Effector memory CD8-positive, alpha-beta T cell (primary cell): ENCODE measurements at places on chromosomes 11 and 22.
A peak's percentile ranks its signal among the peaks of the same experiment; 100 is the strongest.

GRCh38 chr11:73003088-73003487, 139.0 kb downstream of the FCHSD2 start:
- DNase-seq = no peak

DNA sequence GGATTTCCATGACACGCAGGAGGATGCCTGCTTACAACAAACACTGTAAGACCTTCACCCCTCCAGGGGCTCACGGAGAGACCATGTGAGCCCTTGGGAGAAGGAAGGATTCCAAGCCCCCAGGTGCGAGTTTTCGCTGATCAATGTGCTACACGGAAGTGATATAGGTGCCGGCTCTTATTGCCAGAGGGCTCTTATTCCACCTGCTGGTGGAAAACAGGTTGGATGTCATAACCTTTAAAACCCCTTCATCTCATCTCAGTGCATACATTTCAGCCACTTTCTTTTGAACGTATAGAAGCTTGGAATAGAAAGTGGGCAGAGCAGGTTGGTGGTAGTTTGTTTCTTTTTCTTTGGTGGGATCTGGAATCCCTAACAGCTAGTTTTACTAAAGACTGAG, 25.8 kb downstream of the LAYN start:
- DNase-seq = no peak

- DNase-seq = no peak
These were observed 228.2 kb upstream of the DDI1 start for GRCh38 chr11:103808252-103808651.

- no peak for DNase-seq
These were observed 74.5 kb downstream of the FAM76B start for GRCh38 chr11:95714843-95715776.

DNA sequence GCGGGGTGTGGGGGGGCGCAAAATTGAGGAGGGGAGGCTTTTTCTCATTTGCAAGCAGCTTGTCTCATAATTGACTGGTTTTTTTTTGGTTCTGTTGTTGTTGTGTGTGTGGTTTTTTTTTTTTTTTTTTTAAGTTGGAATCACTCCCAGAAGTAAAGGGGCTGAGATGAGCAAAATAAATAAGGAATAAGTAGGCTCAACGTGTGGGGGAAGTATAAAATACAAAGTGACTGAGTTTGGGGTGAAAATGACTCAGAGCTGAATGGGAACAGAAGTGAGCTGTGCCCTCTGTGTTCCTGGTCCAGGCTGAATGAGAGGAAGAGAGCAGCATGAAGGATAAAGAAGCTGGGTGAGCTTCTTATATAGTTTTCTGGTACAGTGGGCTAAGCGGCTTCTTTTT, 90.0 kb downstream of the GRIK4 start:
- DNase-seq = no peak

GRCh38 chr11:83249972-83250593, 36.1 kb downstream of the CCDC90B start:
- no peak for DNase-seq

DNA sequence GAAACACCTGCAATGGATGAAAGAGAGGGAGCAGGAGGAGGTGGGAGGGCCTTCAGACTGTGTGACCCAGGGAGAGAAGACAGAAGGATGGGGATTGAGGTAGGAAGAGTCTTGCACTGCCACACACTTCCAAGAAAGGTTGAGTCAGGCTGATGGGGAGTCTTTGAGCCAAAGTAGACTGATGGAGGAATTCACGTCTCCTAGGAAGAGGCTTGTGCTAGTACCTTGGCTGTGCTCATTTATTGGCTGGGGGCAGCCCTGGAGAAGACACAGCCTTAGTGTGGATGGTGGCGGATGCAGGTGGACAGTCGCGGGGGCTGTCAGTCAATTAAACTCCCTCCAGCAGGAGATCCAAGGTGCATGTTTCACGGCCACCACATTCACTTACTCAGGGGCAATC, 16.2 kb upstream of the ACCSL start:
- no peak for DNase-seq

- DNase-seq = no peak
These were observed 48.2 kb upstream of the CHST1 start for GRCh38 chr11:45713573-45713972.

DNA sequence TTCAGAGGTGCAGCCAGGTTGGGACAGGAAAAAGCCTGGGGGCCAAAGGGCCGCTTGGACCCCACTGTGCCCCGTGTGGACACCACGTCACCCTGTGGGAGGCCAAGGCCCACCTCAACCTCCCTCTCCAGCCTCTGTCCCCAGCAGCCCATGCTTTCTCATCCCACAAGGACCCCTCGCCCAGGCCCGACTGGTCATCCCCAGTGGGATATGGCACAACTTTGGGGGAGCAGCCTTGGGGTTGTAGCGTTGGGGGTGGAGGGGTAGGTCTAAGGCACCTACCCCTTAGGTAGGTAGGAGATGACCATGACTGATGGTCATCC, 44.0 kb downstream of the IGF2 start:
- no peak for DNase-seq

GRCh38 chr11:110711448-110711775, 825 bp downstream of the ARHGAP20 start:
- DNase-seq = no peak

DNA sequence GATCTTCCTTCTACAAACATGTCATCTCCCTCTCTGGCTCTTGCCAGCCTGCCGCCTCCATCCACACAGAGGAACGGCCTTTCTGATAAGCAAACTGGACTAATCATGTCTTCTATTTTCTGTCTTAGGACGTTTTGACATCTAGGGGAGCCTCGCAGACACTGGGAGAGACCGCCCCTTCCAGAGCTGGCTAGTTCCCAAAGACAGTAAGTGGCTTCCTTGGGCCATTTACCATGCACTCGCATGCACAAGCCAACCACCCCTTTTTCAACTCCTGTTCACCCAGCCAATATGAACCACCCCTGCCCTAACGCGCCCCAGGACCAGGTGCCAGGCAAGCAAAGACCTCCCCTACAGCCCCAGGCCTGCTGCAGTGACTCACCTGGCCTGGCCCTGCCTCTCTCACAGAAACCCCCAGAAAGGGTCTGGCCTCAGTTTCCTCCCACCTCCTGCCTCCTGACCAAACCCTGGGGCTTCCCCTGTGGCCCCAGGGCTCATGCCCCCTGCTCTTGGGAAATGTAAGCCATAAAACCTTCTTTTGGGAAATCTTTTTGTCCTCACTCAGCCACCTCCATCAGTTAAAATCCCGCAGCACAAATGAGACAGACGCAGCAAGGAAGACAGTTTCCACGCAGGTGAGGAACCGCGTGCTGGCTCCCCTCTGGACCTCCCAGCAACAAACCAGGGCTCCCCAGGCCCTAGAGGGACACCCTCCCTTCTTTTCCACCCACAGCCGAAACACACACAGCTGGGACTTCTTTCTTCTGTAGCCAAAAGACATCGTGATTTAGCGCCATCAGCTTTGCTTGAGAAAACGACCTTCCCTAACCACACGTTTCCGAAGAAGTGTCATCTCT, 38.5 kb downstream of the SHANK2 start:
- no peak for DNase-seq

- no peak for DNase-seq
These were observed at the start of gene HBB for GRCh38 chr11:5226732-5227310. TSS of gene HBB (minus strand) at chr11:5227071. CDS start at chr11:5227021, 50 bp downstream.

DNA sequence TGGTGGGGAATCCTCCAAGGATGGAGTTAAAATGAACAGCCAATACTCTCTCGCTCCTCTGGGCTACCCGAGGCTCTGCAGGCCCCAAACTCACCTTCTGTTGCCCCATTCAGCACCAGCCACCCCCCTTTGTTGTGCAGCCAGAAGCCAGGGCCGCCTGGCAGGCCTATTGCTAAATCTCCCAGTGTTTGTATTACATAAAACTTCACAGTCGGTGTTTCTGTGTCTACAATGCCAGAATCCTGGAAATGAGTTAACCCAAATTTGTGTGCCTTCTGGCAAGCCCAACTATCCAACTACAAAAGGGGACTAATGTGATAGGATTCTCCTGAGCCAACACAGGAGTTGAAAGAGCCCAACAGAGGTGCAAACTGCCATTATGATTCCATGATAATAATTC, 9.3 kb downstream of the KCNJ5 start:
- no peak for DNase-seq

DNA sequence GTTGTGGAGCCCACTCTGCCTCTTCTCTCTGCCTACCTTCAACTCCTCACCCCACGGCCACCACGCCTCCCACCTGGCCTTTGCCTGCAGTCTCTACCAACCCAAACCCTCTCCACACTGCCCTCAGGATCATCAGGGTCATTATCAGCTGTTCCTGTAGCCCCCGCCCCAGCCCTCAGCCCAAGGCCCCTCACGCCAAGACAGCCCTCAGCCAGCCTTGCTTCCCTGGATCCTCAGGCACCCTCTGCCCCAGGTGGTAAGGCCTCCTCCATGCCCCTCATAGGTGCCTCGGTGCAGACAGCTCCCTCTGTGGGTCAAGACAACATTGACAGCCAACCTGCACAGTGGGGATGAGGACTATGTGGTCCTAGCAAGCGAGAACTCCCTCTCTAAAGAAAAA, 1.7 kb downstream of the SBF1 start:
- peak; percentile 38 for DNase-seq

GRCh38 chr11:111718436-111718835, 47.8 kb downstream of the PPP2R1B start:
- no peak for DNase-seq

- DNase-seq = no peak
These were observed 13.2 kb downstream of the DCUN1D5 start for GRCh38 chr11:103078710-103079109.

GRCh38 chr11:10322830-10323792, 18.2 kb downstream of the ADM start:
- no peak for DNase-seq

- DNase-seq = no peak
These were observed 5.8 kb downstream of the OR5AK2 start for GRCh38 chr11:56994532-56994931.

DNA sequence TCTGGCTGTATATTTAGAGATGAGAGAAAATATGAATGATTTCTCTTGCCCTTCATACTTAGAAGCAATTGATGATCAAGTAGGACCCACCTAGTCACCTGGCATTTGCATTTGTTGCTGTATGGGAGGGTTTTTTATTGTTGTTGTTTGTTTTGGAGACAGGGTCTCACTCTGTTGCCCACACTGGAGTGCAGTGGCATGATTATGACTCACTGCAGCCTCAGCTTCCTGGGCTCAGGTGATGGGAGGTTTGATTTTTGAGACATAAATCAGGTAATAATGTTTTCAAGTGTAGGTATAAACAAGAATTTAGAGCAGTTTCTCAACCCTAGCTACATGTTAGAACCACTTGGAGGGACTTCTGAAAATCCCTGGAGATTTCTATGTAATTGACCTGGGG, 63.0 kb downstream of the TNRC6B start:
- DNase-seq = no peak

GRCh38 chr11:119865661-119866156, 136.7 kb upstream of the NECTIN1 start:
- no peak for DNase-seq

DNA sequence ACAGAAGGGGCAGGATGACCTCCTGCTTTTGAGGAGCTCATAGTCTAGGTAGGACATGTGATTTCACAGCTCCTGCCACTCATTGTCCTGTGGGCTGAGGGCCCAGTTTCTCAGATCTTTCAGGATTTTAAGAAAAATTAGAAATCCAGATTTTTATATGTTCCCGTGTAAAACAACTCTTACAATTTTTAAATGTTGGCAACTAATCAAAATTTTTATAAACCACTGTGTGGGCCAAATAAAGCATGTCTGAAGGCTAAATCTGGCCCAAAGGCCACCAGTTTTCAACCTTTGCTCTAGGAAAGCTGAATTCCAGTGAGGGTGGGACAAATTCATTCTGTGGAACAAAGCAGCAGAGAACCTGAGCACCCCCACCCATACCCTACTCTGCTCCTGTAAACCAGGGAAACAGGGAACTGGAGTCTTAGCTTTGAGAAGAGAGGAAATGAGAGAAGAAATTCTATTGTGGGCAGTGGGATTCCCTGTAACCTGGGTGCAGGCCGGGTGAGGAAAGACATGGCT, 20.6 kb downstream of the LRRC32 start:
- no peak for DNase-seq

GRCh38 chr22:26401726-26402125, 27.3 kb upstream of the ASPHD2 start:
- DNase-seq = no peak

DNA sequence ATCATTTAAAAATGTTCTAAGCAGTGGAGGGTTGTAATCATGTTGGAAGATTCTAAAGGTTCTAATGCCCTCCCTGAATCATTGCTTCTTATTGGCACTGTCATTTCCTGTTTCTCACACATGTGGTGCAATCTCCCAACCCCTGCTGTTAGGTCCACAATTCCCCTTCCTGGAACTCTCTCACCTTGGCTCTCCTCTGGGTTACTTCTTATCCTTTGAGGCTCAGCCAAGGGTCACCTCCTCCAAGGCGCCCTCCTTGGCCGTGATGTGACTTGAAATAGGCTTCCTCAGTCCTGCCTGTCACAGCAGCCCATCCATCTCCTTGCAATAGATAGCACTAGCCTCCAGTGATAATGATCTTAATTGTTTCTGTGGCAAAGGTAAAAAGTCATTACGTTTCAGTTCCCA, 149.8 kb downstream of the TTC17 start:
- DNase-seq = no peak

DNA sequence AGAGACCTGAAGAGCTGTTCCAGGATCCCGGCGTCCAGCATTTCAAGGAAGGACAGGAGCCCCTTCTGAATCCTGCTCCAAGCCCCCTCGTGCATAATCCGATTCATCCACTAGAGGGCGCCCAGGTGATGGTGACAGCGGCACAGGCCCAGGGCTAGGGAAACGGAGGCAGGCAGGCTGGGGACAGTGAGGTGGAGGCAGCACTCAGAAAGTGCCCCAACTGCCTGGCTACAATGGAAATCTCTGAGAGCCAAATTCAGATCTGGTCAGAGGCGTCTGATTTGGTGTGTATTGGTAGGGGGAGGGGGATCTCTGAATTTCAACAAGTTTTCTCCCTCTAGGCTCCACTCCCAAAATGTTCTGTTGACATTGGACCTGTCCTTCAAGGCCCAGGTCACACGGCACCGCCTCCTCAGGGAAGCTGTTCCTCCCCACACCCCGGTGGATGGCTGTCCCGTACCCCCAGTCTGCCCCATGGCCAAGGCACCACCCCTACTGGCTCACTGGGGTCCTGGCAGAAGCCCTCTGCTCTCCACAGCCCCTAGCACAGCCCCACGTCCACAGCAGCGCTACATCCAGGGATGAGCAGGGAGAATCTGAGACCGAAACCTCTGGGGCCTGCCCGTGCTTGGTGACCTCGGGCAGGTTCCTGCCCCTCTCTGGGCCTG, 142.9 kb downstream of the CRYBB2 start:
- DNase-seq = peak; percentile 63

- no peak for DNase-seq
These were observed 526.6 kb upstream of the CADM1 start for GRCh38 chr11:116030697-116031331.

DNA sequence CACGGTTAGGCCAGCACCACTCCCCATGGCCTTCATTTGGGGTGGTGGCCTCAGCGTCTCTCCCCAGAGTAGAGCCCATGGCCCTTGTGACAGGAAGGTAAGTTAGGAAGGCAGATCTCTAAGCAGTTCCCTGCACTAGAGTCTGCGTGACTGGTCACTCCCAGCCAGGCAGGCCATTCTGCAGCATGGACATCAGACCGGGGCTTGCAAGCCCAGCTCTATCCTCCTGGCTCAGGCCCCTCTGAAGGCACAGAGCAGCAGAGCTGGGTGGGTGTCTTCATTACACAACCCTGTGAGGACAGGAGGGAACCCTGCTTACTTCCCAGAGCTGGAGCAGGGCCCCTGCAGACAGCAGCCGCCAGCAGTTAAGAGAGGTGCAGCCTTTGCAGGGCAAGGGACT, 77.3 kb downstream of the PIWIL3 start:
- DNase-seq = no peak
